ENCODE measurements at places on chromosomes 1 and 21.

GRCh38 chr1:150221552-150221951, 14.4 kb downstream of the ANP32E start:
- peak; percentile 37 for DNase-seq

GRCh38 chr1:157042846-157043245, 2.7 kb downstream of the ARHGEF11 start:
- DNase-seq = peak; percentile 40

DNA sequence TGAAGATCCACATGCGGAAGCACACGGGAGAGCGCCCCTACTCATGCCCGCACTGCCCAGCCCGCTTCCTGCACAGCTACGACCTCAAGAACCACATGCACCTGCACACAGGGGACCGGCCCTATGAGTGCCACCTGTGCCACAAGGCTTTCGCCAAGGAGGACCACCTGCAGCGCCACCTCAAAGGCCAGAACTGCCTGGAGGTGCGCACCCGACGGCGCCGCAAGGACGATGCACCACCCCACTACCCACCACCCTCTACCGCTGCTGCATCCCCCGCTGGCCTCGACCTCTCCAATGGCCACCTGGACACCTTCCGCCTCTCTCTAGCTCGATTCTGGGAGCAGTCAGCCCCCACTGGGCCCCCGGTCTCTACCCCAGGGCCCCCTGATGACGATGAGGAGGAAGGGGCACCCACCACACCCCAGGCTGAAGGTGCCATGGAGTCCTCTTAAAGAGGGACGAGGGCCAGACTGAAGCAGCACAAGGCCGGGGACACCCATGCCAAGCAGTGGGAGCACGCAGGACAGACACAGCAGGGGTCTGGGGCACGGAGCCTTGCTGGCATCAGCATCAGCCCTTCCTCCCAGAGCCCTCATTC, 13.7 kb downstream of the ZBTB7B start:
- DNase-seq = no peak

- peak; percentile 44 for DNase-seq
Measured at GRCh38 chr1:30847358-30847972, 61.1 kb downstream of the SDC3 start.

GRCh38 chr1:86704972-86705664, 742 bp downstream of the SH3GLB1 start:
- DNase-seq = peak; percentile 64

GRCh38 chr1:167561753-167562152, 8.2 kb upstream of the CREG1 start:
- DNase-seq = no peak

DNA sequence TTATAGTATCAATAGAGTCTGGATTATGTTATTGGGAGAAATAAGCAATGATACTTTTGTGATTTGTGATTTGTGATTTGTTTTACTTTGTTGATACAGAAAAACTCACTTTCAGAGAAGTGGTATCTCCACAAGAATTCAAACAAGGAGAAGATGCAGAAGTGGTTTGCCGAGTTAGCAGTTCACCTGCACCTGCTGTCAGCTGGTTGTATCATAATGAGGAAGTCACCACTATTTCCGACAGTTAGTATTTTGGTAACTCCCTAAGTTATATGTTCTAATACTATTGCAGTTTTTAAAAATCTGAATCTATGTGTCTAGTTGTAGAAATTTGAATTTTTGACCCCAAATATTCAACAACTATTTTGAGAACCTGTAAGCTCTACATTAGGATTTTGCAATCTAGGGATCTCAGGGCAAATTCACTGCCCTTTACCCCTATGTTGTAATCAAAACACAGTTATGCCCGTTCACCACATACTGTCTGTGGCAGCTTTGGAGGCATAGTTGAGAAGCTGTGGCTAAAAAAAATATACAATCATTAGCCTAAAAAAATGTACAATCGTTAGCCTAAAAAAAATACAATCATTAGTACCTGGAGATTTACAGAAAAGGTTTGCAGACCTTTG, 288.1 kb downstream of the NCAM2 start:
- DNase-seq = no peak

DNA sequence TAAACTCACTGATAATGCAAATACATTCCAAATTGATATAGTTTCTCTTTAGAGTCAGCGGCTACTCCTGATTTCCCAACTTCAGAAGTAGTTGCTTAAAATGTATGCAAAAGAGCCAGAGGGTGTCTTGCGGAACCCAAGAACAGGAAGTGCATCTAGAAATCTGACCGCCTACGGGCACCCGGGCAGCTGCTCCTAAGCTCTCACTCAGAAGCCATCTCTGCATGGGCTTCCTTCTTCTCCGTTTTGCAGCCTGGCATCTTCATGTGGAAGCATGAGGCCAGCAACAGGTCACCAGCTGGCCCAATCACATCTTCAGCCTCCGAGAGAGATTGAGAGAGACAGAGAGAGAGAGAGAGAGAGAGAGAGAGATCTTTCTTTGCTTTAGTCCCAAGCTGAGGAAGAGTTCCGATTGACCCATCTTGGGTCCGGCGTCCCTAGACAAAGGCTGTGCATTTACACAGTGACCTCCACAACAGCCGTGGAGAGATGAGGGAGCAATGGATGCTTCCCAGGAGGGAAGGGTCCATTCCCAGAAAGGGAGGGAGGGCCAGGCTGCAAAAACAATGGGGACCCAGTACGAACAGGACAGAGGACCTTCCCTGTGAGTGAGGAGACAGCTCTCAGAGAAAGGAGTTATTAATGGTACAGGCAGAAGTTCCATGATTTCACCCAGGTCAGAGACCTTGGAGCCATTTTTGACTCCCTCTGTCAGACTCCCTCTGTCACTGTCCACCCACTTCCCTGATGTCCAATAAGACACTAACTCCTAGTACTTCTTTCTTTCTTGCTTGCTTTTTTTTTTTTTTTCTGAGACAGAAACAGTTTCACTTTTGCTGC, 28.2 kb upstream of the SLC30A1 start:
- peak; percentile 71 for DNase-seq

- DNase-seq = peak; percentile 36
Measured at GRCh38 chr1:65527190-65527589, 106.7 kb downstream of the LEPR start.

DNA sequence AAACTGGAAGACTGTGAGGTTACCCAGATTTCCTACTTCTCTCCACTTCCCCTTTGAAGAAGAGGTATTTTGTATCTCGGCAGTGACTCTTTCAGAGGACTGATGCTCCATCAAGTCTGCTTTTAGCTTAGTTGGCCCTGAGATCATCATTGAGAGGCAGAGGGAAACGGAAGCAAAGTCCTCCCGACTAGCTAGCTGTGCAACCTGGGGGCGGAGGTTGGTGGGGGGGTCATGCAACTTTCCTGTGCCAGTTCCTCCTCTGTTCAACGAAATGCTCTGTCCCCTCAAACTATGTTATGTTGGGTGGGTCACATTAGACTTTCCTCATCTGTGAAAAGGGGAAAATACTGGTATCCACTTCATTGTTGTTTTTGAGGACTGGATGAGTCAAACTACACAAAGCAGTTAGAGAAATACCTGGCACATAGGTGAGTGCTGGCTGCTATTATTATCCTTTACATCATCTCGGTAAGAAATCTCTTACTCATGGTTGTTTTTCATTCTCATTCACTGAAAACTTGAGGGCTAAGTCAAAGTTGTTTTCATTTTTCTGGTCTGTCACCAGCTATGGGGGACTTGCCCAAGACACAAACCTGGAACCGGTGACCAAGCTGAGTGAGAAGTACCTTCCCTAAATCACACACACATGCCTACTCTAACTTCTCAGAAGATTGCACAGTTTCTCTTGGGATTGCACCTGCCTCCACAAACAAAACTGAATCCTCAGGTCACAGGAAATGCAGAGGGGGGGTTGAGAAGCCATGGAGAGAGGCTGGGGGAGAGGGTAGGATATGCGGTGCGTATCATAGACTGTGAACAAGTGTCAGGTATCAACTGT, 83.3 kb downstream of the ABCA4 start:
- no peak for DNase-seq

DNA sequence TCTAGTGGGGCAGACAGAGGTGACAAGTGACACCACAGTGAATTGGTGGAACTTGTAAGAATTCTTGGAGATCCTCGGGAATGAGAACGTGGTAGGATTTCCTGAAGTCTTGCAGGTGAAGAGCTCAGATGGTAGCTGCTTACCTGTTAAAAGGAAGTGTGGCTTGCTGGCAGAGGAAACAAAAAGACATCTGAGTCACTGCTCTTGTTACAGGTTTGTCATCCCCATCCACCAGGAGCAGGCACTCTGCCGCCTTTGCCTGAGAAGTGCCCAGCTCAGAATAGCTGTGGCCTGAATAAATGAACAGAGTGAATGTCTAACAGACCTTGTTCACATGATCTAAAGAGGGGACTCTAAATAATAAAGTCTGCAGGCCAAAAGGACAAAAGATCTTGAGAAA, 12.3 kb upstream of the ZSCAN20 start:
- no peak for DNase-seq

GRCh38 chr1:191953526-191953925, 204.7 kb upstream of the RGS18 start:
- no peak for DNase-seq

DNA sequence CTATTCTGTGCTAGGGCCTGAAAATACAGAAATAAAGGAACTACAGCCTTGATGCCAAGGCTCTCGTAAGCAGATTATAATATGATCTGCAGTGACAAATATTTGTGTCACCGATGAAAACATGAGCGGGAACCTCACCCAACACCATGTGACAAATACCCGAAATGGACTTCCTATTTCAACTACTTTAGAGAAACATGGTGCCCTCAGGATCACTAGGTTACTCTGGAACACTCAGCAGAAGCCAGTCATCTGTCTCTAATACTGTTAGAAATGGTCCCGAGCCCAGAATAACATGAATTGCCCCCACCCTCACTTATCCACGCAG, 463 bp upstream of the VAMP3 start:
- no peak for DNase-seq

GRCh38 chr1:109351457-109351856, 44.6 kb upstream of the MYBPHL start:
- no peak for DNase-seq

GRCh38 chr1:227411066-227411465, 92.8 kb upstream of the CDC42BPA start:
- peak; percentile 84 for DNase-seq
